Fibroblast of skin of right quadriceps (primary cell): ENCODE measurements at places on chromosomes 5 and 9.
A peak's percentile ranks its signal among the peaks of the same experiment; 100 is the strongest.

- DNase-seq = no peak
These were observed 53.4 kb downstream of the COL23A1 start for GRCh38 chr5:178536541-178537466.

DNA sequence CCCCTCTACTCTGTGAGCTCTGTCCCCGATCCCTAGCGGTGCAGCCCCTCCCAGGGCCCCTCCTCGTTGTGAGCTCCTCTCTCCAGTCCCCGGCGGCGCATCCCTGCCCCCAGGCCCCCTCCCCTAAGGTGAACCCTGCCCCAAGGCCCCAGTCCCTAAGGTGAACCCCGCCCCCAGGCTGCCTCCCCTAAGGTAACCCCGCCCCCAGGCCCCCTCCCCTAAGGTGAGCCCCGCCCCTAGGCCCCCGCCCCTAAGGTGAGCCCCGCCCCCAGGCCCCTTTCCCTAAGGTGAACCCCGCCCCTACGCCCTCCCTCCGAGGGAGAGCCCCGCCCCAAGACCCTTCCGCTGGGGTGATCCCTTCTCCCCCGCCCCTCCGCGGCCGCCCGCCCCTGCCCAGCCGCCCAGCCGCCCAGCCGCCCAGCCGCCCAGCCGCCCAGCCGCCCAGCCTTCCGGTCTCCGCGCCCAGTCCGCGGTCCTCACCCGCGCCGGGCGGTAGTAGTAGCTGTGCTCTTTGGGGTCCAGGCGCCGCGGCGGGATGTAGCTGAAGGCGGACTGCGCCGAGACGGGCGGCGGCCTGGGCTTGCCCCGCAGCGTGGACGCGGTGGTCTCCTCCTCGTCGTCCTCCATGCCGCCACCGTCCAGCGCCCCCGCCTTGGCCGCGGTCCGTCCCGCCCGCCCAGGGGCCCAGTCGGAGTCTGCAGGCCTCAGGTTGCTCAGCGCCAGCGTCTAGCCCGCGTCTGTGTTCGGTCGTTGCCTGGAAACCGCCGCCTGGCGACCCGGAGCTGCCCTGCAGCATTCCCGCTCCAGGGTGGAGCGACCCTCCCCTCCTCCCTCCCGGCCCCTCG is at the start of gene CFAP90:
Gene CFAP90 (minus strand): TSS at position 739 of the 845 bp plus-strand sequence. CDS start 112 bp downstream, at position 627.
- DNase-seq = peak; percentile 35

GRCh38 chr5:148986636-148987035 is 76.2 kb downstream of the SH3TC2 start:
- no peak for DNase-seq

DNA sequence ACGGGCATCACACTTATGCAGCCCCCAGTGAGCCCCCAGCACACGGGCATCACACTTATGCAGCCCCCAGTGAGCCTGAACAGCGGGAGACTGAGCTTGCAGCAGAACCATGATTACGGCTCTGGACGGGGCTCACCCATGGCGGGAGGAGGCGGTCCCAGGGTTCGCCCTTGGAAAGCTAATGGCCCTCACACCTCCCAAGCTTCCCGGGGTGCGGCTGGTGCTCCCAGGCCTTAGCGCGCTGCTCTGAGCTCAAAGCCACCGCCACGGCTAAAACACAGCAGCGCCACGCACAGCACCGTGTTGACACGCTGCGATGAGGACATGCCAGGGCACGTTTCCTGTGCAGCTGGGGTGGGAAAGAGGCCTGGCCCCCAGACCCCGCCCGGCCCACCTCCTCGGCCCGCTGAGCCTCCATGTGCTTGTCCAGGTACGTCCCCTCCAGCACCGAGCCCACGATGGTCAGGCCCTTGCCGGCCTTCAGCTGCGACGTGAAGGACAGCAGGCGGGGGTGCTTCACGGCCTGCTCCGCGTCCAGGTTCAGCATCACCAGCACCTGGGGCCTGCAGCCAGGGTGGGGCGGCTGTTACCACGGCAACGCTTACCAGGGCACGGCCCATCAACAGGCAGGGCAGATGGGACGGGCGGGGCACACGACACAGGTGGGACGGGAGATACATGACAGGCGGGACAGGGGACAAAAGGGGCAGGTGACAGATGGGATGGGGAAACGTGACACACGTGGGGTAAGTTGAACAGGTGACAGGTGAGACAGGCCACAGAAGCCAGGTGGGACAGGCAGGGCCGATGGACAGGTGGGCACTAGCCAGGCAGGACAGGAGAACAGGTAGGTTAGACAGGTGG is 38.4 kb downstream of the SLC12A7 start:
- DNase-seq = no peak

- DNase-seq = no peak
These were observed 323.4 kb downstream of the KDM4C start for GRCh38 chr9:7081065-7081600.

DNA sequence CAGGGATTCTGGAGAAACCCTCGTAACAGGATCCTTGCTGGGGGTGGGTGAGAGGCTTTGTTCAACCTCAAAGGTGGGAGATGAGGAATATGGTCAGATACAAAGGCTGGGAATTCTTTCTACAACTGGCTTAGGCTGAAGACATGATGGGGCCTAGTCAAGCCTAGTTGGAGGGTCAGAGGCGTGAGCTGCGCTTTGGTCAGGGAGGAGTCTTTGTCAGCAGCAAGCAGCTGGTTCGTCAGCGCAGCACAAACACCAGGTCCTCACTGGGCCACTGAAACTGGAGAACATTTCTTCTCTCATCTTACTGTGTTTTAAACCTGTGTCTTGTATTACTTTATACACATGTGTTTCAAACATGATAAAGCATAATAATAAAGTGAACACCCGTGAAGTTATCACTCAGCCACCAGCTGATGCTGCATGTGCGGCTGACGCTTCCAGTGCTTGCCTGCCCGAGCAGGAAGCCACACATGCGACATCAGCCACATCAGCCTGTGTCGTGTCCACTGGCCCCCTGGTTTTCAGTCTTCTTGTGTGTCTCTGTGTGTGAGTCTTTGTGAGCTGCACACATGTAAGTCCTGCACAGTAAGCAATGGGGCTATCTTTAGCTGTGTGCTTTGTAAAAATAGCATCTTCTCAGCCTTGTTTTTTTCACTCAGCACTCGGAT is 81.5 kb downstream of the WNK2 start:
- DNase-seq = no peak

DNA sequence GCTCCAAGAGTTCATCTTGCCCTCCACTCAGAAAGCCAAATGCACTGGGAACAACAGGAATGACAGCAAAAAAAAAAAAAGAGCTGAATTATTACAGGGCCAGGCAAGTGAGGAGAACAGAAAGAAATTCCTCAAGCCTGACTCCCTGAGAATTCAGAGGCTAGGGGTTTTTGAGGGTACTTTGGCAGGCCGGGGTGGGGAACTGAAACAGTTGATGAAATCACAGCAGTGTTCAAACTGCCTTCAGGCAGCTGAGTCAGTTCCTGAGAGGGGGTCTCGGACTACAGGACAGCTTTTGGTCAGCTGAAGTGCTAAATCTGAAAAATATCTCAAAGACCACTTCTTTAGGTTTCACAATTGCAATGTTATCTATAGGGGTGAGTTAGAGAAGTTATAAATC is 419.4 kb downstream of the SEMA5A start:
- no peak for DNase-seq

- DNase-seq = no peak
These were observed 23.2 kb upstream of the IER5L start for GRCh38 chr9:129201289-129201688.

- DNase-seq = no peak
These were observed 98.4 kb downstream of the ADRB2 start for GRCh38 chr5:148924817-148925216.

DNA sequence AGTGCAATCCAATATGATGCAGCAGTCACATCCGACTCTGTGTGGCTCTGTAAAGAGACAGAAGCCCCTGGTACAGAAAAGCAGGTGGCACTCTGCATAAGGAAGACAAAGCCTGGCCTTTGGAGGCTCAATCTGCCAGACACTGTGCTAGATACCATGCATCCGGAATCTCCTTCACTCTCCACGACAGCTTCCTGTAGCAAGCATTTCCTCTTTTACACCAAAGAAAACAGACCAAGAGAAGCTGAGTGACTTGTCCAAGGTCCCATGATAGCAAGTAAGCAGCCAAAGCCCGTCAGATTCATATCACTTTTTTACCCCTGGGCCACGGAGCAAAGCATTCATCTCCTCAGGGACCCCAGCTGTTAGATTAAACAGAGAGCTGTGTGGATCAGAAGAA is 64.2 kb upstream of the SMIM23 start:
- no peak for DNase-seq
